Osteoblast (primary cell): ENCODE measurements at places on chromosomes 2 and 18. TPM values are rescaled to one million over a fixed set of nuclear protein-coding genes. Genes with fewer than 3 reads are reported as not detected.
A peak's percentile ranks its signal among the peaks of the same experiment; 100 is the strongest.

DNA sequence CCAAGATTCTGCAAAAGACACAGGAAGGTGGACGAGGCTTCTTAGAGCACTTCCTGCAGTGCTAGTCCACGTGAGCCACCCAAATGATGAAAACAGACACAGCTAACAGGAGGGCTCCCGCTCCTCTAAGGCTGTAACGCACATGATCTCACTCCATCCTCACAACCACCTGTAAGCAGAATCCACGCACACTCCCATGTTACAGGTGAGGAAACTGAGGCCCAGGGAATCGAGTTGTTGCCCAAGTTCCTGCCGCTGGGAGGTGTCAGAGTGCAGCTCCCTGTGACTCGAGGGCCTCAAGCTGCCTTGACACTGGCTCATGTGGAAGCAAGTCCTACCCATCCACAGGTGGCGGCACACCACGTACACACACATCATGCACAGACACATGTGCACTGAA is 4.4 kb downstream of the DNMT3A start:
- DNase-seq: peak; percentile 71
- no peak overlapping the region for H3K27ac ChIP-seq
- H3K36me3 ChIP-seq: no peaks in the 10 kb centered on the region
- no peaks in the 10 kb centered on the region for H3K27me3 ChIP-seq

MERTK gene
- total RNA-seq: 0.59 and 0.72 TPM in 2 replicates

GRCh38 chr2:112690853-112691401 is 29.9 kb upstream of the NT5DC4 start:
- H3K4me1 ChIP-seq: peaks cover 32% of the 10 kb centered on the region
- DNase-seq: peak; percentile 88
- H3K36me3 ChIP-seq: no peaks in the 10 kb centered on the region
- H3K27me3 ChIP-seq: no peaks in the 10 kb centered on the region

GRCh38 chr18:7221424-7222155 is 9.3 kb upstream of the LRRC30 start:
- H3K36me3 ChIP-seq: no peaks in the 10 kb centered on the region
- H3K4me3 ChIP-seq: no peak overlapping the region
- H3K27me3 ChIP-seq: no peaks in the 10 kb centered on the region
- DNase-seq: no peak
- H3K27ac ChIP-seq: no peak overlapping the region

DNA sequence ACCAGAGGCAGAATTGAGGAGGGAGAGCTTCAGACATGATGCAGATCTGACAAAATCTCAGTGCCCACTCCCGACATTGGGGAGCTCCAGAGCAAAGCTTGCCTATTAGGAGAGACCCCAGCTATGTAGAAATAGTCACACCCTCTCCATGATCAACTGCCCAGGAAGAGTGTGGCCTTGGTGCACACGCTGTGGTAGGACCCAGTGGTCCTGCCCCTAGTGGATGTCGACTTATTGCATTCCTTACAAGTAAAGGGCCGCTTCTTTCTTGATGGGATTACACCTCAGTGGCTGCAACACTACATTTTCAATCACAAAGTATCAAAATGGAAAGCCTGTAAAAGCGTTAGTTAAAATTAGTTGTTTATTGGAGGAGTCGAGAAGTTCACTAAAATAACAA is 64.2 kb downstream of the VRK2 start:
- H3K27me3 ChIP-seq: no peaks in the 10 kb centered on the region
- H3K27ac ChIP-seq: no peak overlapping the region
- H3K4me1 ChIP-seq: peaks cover 34% of the 10 kb centered on the region
- no peaks in the 10 kb centered on the region for H3K36me3 ChIP-seq
- H3K4me3 ChIP-seq: no peak overlapping the region

RAB27B gene
- 55.7 and 99.0 TPM in 2 replicates for total RNA-seq

ANKRD44 gene
- total RNA-seq: 44.5 and 56.3 TPM in 2 replicates

DNA sequence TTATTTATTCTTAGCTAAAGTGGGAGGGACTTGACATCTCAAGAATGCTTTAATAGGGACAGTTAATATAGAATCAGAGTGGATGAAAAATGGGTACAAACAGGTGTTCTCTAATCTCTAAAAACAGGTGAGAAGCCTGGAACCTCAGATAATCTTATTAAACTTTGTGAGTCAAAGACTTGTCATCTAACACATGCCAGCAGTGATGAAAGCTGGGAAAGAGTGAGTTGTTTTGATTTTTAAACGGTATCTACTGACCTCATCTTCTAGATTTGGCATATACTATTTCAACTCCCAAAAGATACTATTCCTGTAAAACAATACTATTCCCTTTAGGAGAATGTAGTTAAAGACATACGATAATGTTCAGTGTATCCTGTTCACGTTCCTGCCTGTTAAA is 103.4 kb downstream of the CCDC141 start:
- H3K36me3 ChIP-seq: no peaks in the 10 kb centered on the region
- no peaks in the 10 kb centered on the region for H3K27me3 ChIP-seq
- no peak overlapping the region for H3K27ac ChIP-seq
- H3K4me1 ChIP-seq: no peaks in the 10 kb centered on the region
- H3K4me3 ChIP-seq: no peak overlapping the region
- no peak for DNase-seq

DNA sequence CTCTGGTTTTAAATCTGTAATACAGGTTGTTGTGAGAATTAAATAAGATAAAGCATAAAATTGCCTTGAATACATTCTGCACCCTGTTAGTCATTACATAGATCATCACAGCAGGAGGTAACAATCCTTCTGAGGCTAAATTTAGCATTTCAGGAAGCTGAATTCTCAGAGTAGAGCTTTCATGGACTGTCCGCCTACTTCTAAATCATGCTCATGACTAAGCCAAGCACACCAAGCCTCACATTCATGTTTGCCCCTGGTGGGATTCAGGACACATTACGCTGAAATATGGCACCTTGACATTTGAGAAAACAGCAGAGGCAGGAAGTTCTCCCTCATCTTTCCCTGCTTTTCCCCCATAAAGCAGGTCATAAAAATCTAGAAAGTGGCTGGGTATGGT is 16.6 kb upstream of the PIK3C3 start:
- H3K4me1 ChIP-seq: peaks cover 44% of the 10 kb centered on the region
- peak overlapping the region; percentile 81 for H3K27ac ChIP-seq
- H3K4me3 ChIP-seq: no peak overlapping the region
- H3K36me3 ChIP-seq: no peaks in the 10 kb centered on the region
- no peak for DNase-seq

DNA sequence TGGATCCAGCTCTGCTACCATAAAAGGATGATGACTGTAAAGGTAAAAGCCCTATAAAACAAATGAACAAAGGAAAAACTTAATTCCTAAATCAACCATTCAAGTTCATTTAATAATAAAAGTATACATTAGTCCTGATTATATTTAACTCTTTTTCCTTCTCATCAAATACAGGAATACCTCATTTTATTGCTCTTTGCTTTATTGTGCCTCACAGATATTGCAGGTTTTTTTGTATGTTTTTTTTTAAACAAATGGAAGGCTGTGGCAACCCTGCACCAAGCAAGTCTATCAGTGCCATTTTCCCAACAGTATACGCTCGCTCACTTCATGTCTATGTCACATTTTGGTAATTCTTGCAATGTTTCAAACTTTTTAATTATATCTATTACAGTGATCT is 38.2 kb downstream of the USP37 start:
- H3K4me3 ChIP-seq: no peak overlapping the region
- H3K27ac ChIP-seq: no peak overlapping the region

CD207 gene
- not detected in 2 replicates for total RNA-seq

DNA sequence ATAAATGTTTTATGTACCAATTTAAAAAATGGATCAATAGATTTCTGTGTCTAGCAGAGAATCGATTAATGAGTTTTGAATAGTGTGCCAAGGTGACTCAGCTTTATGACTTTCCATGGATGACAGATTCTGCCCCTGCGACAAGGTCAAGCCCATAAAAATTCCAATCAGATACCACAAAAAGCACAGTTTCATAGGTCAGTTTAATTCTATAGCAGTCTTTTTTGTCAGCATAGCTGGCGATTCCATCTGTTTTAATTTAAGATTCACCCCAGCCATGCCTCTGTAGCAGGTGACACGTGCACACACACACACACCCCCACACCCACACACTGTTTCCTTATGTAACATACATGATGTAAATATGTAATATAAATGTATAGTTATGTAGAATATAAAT is 28.9 kb downstream of the RAB31 start:
- H3K4me1 ChIP-seq: peaks cover 26% of the 10 kb centered on the region
- peaks cover 17% of the 10 kb centered on the region for H3K36me3 ChIP-seq
- no peak for DNase-seq
- no peak overlapping the region for H3K27ac ChIP-seq
- no peak overlapping the region for H3K4me3 ChIP-seq
- no peaks in the 10 kb centered on the region for H3K27me3 ChIP-seq

OXER1 gene
- 0.29 TPM in 1 of 2 replicates, not detected in the other for total RNA-seq

GRCh38 chr2:236862961-236863728 is 222.5 kb upstream of the COPS8 start:
- DNase-seq: peak; percentile 84
- H3K4me3 ChIP-seq: no peak overlapping the region
- no peaks in the 10 kb centered on the region for H3K4me1 ChIP-seq

GRCh38 chr2:113705982-113706523 is 50.4 kb downstream of the SLC35F5 start:
- no peak overlapping the region for H3K27ac ChIP-seq
- no peaks in the 10 kb centered on the region for H3K4me1 ChIP-seq
- DNase-seq: no peak
- peaks cover 4% of the 10 kb centered on the region for H3K36me3 ChIP-seq

GRCh38 chr2:24409700-24410556 is 49.6 kb upstream of the ITSN2 start:
- no peaks in the 10 kb centered on the region for H3K4me1 ChIP-seq
- H3K27ac ChIP-seq: no peak overlapping the region
- no peaks in the 10 kb centered on the region for H3K36me3 ChIP-seq
- no peaks in the 10 kb centered on the region for H3K27me3 ChIP-seq
- H3K4me3 ChIP-seq: no peak overlapping the region

CCT4 gene
- total RNA-seq: 116 and 117 TPM in 2 replicates

GRCh38 chr2:31004257-31004656 is 134.0 kb downstream of the GALNT14 start:
- no peaks in the 10 kb centered on the region for H3K27me3 ChIP-seq
- H3K4me1 ChIP-seq: no peaks in the 10 kb centered on the region
- no peak overlapping the region for H3K27ac ChIP-seq
- no peak for DNase-seq
- H3K4me3 ChIP-seq: no peak overlapping the region

KCNJ13 gene
- not detected in 2 replicates for total RNA-seq

- no peak overlapping the region for H3K27ac ChIP-seq
- H3K4me1 ChIP-seq: peaks cover 9% of the 10 kb centered on the region
- H3K27me3 ChIP-seq: no peaks in the 10 kb centered on the region
- no peaks in the 10 kb centered on the region for H3K36me3 ChIP-seq
- no peak for DNase-seq
- H3K4me3 ChIP-seq: no peak overlapping the region
These were observed 619.2 kb downstream of the IRS1 start for GRCh38 chr2:226180281-226180884.

TMEM198 gene
- total RNA-seq: 1.1 and 1.5 TPM in 2 replicates

GRCh38 chr2:194103941-194104659 is 1552.9 kb upstream of the SLC39A10 start:
- no peaks in the 10 kb centered on the region for H3K27me3 ChIP-seq
- no peak for DNase-seq
- no peaks in the 10 kb centered on the region for H3K4me1 ChIP-seq

DCTN1 gene
- 135 and 177 TPM in 2 replicates for total RNA-seq

DNA sequence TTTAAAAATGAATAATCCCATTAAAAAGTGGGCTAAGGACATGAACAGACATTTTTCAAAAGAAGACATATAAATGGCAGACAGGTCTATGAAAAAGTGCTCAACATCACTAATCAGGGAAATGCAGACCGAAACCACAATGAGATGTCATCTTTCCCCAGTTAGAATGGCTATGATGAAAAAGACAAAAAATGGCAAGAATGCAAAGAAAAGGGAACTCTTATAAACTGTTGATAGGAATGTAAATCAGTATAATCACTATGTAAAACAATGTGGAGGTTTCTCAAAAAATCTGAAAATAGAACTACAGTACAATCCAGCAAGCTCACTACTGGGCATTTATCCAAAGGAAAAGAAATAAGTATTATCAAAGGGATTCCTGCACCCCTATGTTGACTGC is 169.2 kb downstream of the METTL4 start:
- H3K27me3 ChIP-seq: no peaks in the 10 kb centered on the region
- no peak overlapping the region for H3K4me3 ChIP-seq

GRCh38 chr18:48157956-48158355 is 227.5 kb upstream of the SMAD2 start:
- no peak overlapping the region for H3K27ac ChIP-seq
- H3K4me3 ChIP-seq: no peak overlapping the region
- peak; percentile 26 for DNase-seq
- no peaks in the 10 kb centered on the region for H3K4me1 ChIP-seq
- no peaks in the 10 kb centered on the region for H3K27me3 ChIP-seq

DNA sequence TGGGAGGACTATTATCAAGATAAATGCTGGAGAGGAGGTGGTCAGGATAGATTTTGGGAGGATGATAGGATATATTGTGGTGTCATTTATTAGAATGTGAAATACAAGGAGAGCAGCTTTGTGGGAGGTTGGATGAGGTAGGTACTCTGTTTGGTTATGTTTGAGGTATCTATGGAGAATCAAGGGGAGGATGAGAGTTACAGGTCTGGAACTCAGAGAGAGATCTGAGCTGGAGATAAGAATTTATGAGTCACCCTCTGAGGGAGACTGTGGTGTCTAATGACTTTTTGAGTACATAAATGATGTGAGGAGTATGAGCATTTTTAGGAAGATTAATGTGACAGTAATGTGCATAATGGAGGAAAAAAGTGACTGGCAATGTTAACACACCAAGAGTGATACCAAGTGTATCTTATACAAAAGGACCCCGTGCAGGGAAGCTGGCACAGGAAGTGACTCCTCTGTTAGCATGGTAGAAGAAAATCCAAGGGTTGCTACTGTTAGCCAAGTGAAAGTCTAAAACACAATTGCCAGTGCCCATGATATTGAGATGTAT is 48.2 kb downstream of the CRIM1 start:
- DNase-seq: peak; percentile 65
- H3K4me1 ChIP-seq: peaks cover 89% of the 10 kb centered on the region
- no peak overlapping the region for H3K4me3 ChIP-seq
- H3K27ac ChIP-seq: peak overlapping the region; percentile 91
- no peaks in the 10 kb centered on the region for H3K27me3 ChIP-seq
- H3K36me3 ChIP-seq: peaks cover 43% of the 10 kb centered on the region

DNA sequence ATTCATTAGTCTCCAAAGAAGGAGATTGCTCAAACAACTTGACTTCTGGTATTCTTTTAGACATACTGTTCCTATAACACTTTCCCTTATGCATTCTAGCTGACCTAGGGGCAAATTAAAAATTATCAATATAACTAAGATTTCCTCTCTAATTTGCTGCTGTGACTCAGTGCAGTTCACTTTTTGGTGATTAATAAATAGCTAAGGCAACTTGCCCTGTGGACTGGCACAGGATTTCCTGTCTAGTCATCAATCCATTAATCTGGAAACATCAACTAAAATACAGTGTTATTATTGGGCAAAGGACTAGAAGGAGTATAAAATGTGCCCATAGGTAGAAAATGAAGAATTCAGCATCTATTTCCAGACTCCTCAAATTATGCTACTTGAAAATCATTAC is 83.5 kb upstream of the SERPINE2 start:
- H3K36me3 ChIP-seq: no peaks in the 10 kb centered on the region
- H3K4me1 ChIP-seq: no peaks in the 10 kb centered on the region
- H3K4me3 ChIP-seq: no peak overlapping the region
